ENCODE measurements at places on chromosomes 7 and 10. TPM values are rescaled to one million over a fixed set of nuclear protein-coding genes. Genes with fewer than 3 reads are reported as not detected.

TRPV5 gene
- 0.09 TPM for total RNA-seq

AKR1E2 gene
- total RNA-seq: 1.7 TPM

HOGA1 gene
- not detected for total RNA-seq

ZNF467 gene
- 0.37 TPM for total RNA-seq

DRGX gene
- total RNA-seq: not detected

DNA sequence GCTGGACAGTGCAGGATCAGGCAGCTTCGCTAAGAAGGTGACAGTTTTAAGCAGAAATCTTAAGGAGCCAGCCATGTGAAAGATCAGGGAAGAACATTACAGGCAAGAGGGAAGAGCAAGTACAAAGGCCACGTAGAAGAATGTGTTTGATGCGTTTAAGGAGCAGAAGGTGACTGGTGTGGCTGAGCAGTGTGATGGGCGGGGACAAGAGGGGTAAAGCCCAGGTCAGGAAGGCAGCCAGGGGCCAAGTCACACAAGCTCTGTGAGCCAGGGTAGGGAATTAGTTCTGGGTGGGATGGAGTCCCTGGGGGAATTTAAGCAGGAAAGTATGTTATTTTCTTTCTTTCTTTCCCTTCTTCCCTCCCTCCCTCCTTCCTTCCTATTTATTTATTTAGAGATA, 166.9 kb downstream of the SH3PXD2A start:
- peaks cover 11% of the 10 kb centered on the region for H3K4me1 ChIP-seq
- DNase-seq: no peak
- no peaks in the 10 kb centered on the region for H3K36me3 ChIP-seq
- H3K27me3 ChIP-seq: no peaks in the 10 kb centered on the region

- no peaks in the 10 kb centered on the region for H3K4me1 ChIP-seq
- H3K27ac ChIP-seq: no peak overlapping the region
- no peak for DNase-seq
- no peaks in the 10 kb centered on the region for H3K27me3 ChIP-seq
Observed at GRCh38 chr7:41189866-41190265, 513.0 kb downstream of the INHBA start.

DNA sequence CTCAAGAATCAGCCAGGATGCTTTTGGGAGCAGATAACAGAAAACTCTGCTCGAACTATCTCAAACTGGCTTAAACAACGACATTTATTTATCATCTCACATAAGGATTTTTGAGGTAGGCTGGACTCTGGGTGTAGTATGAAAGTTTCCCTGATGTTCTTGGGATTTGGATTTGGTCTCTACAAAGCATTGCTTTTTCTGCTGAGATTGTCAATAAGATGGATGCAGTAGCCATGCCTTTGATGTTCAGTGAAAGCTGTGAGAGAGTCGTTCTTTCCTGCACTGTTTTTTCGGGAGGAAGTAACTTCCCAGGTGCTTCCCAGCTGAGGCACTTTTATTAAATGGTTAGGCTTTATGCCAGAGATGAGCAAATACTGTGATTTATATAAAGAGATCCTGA, 181.1 kb downstream of the PRKG1 start:
- H3K4me1 ChIP-seq: no peaks in the 10 kb centered on the region
- no peaks in the 10 kb centered on the region for H3K27me3 ChIP-seq
- no peak for DNase-seq

- no peak for DNase-seq
- peaks cover 28% of the 10 kb centered on the region for H3K4me1 ChIP-seq
- no peaks in the 10 kb centered on the region for H3K36me3 ChIP-seq
- no peak overlapping the region for H3K27ac ChIP-seq
Observed at GRCh38 chr7:51142741-51143385, 173.7 kb downstream of the COBL start.

- no peaks in the 10 kb centered on the region for H3K27me3 ChIP-seq
- H3K36me3 ChIP-seq: no peaks in the 10 kb centered on the region
- no peak overlapping the region for H3K27ac ChIP-seq
- H3K4me1 ChIP-seq: peaks cover under 1% of the 10 kb centered on the region
- no peak for DNase-seq
Observed at GRCh38 chr10:60359066-60359465, 30.6 kb downstream of the ANK3 start.

DNA sequence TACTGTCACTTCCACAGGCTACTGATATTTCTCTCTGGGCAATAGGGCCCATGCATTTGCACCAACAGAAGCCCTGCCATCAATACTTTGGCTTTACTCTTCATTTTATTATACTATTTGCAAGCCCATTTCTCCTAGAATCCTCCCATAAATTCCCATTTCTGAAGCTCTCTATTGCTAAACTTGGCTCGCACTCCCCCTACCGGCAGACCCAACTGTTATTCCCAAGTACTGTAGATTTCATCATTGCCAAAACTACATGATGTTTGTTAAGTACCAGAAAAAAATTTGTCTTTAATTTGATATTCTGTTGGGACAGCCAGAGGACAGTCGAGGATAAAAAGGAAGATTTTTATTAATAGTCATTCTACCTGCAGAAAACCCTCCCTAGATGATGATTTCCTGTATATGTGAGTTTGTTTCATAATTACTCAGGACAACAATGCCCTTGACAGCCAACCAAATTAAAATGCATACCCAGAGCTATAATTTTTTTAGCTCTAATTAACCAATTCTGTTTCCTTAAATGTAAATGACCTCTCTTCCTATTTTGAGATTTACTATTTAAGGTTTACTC, 298.6 kb downstream of the REEP3 start:
- H3K27me3 ChIP-seq: peaks cover 39% of the 10 kb centered on the region
- no peaks in the 10 kb centered on the region for H3K36me3 ChIP-seq
- no peaks in the 10 kb centered on the region for H3K4me1 ChIP-seq
- no peak overlapping the region for H3K27ac ChIP-seq
- no peak overlapping the region for H3K4me3 ChIP-seq

- H3K4me1 ChIP-seq: peaks cover 22% of the 10 kb centered on the region
- H3K4me3 ChIP-seq: peak overlapping the region; percentile 85
- no peak overlapping the region for H3K27ac ChIP-seq
- DNase-seq: peak; percentile 33
- H3K27me3 ChIP-seq: no peaks in the 10 kb centered on the region
Observed at GRCh38 chr10:119090968-119091367, 10.4 kb upstream of the EIF3A start.

DNA sequence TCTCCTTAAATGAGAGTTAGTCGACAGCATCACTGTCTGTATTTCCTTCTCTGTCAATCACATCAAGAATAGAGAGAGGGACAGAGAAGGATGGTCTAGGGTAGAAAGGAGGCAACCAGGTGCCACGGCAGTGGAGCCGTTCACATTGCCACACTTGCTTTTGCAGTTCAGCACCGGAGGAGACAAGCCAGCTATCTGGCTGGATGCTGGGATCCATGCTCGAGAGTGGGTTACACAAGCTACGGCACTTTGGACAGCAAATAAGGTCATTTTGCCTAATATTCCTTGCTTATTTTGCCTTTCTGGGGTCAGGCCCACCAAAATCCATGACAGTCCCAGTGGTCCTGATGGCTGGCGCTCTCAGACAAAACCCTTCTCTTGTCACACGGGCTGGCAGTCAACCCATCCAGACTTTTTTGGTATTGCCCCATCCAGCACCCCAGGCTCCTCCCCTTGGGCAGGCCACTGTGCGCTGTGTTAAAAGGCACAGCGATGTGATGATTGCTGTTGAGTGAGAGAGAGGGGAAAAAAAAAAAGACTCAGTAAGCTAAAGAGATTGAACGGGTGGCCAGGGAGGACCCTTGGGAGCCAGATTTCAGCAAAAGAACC, 8.4 kb downstream of the CPA2 start:
- DNase-seq: no peak
- peaks cover 8% of the 10 kb centered on the region for H3K27me3 ChIP-seq
- H3K36me3 ChIP-seq: no peaks in the 10 kb centered on the region
- no peak overlapping the region for H3K27ac ChIP-seq

- peaks cover 75% of the 10 kb centered on the region for H3K27me3 ChIP-seq
- H3K4me3 ChIP-seq: peak overlapping the region; percentile 67
- peaks cover 5% of the 10 kb centered on the region for H3K4me1 ChIP-seq
Observed at GRCh38 chr10:101292194-101293006, 61.6 kb upstream of the BTRC start.
